ENCODE measurements at places on chromosomes 5 and 9.

DNA sequence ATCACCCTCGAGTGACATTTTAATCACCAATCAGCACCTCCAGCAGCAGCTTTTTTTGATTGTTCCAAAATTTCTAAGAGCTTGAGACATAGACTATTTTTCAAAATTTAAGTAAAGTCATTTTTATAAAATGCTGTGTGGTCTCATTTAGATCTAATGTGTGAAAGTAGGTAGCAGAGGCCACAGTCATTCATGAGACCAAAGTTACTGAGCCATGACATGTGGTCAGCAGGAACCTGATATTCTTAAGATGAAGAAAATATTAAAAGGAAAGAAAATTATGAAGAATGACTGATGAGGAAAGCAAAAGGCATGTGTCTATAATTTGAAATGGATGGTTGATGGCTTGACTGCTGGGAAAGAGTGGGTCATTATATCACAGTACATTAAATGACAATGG lies 7.2 kb downstream of the FREM1 start:
- no peak for DNase-seq

GRCh38 chr5:173706700-173707099 lies 90.2 kb upstream of the BOD1 start:
- no peak for DNase-seq

DNA sequence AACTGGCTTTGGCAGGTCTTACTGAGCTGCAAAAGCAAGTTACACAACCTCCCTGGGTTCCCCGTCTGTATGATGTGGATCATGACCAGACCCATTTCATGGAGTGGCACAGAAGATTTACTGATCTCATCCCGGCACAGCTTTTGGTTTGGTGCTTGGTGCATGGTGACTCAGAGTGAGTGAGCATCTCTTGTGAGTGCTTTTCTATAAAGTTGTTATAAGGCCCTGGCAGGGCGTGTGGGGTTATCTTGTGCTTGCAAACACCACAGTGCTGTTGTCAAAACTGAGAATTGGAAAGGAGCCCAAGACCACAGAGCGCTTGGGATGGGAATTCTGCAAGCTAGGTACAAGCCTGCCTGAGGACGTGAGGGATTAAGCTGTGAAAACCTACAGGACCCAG lies 425.2 kb downstream of the GADD45G start:
- DNase-seq, result no peak

DNA sequence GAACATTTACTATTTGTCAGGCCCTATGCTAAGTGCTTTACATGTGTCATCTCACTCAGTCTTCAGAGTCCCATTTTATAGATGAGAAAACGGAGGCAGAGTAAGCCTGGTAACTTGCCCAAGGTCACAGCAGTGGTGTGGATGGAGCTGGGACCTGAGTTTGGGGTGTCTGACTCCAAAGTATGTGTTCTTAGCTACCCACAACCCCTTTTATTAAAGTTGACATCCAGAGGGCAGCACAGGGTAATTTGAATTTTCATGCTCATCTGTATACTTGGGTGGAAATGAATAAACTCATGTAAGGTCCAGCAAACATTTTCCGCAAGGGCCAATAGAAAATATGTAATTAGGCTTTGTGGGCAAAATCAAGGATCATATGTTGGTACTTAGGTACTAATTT lies 93.4 kb upstream of the SLC25A48 start:
- DNase-seq, result no peak

GRCh38 chr5:52945040-52945439 lies 44.1 kb upstream of the ITGA2 start:
- no peak for DNase-seq

Measured in hematopoietic multipotent progenitor cell treated with erythropoietin and hydrocortisone succinate and interleukin-3 and kit ligand, for 17 days (in vitro differentiated cells).